NCI-H1092 treated with DMSO at 0.1 percent for 48 hours (cell line): ENCODE measurements at places on chromosomes 16 and 17.

GRCh38 chr16:89031715-89032659 lies 55.0 kb upstream of the CBFA2T3 start:
- no peak for DNase-seq

- DNase-seq, result no peak
Observed at GRCh38 chr17:48726916-48727286, 1.6 kb downstream of the HOXB13 start.

DNA sequence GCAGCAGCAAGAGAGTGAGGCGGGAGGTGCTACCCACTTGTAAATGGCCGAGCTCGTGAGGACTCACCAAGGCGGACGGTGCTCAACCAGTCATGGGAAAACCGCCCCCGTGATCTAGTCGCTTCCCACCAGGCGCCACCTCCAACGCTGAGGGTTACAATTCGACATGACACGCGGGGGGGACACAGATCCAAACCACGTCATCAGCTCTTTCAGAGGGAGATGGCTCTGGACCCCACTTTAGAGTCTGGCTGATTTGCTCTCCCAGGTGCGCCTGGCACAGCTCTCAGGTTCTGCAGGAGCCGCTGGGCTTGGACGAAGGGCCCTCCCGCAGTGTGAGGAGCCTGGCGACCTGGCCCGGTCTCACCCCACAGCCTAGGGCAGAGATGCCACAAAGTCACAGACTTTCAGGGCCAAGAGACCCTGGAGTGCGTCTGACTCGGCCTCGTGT lies 21.1 kb upstream of the DOC2B start:
- DNase-seq, result no peak

DNA sequence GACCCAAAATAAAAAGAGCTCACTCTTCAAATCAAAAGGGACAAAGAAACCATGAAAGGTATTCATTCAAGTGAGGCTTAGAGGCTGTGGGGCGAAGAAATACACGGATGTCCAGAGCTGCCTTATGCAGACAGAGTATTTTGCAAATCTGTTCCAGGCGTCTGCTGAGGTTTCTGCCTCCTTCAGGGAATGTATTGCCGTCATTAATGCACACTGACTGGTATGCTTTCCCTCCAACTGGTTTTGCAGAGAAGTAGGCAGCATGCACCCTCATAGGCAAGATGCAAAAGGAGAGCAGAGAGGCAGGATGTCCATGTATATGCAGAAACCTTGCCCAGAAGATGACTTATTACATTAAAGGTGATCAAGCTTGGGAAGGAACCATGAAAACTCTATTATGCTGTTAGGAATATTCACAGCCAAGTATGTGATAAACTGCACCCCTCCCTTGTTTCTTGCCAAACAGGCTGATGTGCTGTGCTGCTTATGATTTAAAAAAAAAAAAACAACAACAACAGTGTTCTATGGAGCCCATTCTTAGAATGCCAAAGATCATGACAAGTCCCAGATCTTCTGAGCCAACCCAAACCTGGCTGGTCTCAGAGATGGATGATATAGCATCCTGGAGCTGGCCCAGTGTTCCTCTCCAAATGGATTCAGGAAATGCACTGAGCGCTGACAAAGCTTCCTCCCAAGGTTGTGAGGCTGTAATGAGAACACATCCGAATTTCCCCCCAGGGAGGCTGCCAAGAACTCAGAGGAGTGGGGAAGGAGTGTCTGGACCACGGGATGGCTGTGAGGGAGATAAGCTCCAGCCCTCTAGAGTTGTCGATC lies 77.6 kb upstream of the HLF start:
- DNase-seq, result no peak

DNA sequence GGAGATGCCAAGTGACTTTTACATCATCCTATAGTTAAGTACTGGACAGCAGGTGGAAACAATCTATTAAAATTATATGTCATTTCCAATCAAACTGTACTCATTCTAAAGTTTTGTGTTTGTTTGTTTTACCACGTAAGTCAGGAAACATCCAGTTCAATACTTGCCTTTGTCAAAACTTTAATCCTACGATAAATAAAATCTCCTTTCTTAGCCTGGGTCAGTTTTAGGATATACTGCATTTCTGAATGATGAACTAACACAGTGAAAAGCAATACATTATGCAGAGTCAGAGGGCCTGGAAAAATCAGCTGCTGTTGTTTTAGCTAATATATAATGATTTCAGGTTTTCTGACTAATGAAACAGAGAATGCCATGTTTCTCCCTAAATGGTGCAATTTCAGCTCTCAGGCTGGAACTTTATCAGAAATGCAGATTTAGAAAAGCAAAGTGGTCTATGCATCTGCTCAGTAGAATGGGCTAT lies 756.4 kb downstream of the CDH11 start:
- DNase-seq, result no peak

- DNase-seq, result no peak
Observed at GRCh38 chr16:31473264-31473984, 1.5 kb downstream of the TGFB1I1 start.

GRCh38 chr17:78422872-78423588 lies 44.6 kb downstream of the PGS1 start:
- DNase-seq, result no peak

DNA sequence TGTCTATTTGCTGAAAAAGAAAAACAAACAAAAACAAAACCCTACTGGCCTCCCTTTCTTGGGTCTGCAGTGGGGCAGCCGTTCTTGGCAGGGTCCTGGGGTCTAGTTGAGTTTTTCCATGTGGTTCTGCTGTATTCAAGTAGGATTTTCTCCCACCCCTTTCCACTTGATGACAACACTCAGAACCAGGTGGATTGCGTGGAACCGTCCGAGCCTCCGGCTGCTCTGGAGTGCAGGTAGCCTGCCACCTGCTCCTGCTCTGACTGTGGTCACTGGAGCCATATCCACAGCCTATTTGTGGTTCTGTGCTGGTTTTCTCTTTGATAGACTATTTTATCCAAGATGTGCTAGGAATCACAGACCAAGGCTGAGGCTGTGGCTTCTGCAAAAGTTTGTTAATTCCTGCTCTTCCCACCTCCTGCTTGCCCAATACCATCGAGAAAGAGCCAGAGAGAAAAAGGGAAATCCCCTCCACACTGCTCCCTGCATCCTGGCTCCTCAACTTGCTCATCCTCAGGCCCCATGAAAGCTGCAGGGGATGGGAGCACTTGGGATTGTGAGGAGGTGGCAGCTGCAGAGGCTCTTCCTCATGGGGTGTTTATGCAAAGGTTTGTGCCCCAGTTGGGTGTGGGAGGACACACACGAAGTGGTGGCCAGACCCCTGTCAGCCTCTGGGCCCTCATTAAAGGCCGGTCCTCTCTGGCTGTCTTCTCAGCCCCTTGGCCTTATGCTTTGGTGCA lies 377.8 kb upstream of the TNRC6C start:
- DNase-seq, result no peak

DNA sequence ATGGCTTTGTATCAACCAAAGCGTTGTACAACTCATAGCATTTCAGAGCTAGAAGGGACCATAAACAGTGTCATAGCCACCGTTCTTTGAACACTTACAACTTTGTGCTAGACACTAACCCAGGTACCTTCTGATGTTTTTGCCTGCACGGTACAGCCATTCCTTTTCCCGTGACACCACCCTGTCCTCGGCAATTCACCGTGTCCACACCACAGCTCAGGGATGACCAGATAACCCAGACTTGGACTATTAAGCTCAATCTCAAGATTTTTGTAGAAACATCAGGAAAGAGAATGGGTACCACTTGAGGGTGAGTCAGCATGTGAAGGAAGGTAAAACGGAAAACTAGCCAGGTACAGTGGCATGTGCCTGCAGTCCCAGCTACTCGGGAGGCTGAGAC lies 9.8 kb upstream of the CBFB start:
- no peak for DNase-seq

DNA sequence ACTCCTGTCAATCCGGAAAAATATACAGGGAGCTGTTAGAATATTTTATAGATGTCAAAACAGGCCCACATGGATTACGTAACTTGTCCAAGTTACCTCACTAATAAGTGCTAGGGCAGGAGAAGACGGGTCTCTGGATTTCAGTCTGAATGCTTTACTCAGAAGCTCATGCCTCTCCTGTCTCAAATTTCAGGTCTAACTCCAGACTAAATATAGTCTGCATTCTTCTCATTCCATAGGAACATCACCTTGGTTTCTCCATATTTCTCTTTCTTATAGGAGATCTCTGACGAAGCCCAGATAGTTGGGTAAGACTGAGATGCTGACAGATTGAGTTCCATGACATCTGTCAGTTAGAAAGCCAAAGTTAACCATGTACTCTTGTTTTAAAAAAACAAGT lies 174.2 kb downstream of the STX8 start:
- DNase-seq, result no peak

- no peak for DNase-seq
Observed at GRCh38 chr16:10692470-10692869, 2.3 kb downstream of the TEKT5 start.

DNA sequence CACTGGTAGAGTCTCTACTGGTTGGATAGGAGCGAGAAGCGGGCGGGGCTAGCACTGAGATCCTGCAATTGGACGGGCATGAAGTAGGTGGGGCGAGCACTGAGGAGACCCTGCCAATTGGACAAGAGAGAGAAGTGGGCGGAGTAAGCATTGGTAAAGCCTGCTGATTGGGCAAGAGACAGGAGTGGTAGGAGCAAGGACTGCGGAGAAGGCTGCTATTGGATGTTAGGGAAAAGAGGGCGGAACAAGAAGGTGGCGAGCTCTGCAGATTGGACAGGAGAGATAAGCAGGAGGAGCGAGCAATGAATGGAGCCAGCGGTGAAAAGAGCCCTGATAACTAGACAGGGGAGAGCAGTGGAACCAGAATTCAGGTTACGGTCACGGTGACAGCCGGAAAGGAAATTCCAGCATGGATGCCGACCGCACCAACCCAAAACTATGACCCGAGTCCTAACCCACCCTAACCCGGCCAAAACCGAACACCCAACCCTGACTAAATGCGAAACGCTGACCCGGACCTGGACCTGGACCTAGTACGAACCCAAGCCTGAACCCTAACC lies 4.8 kb downstream of the SCGB1C2 start:
- no peak for DNase-seq

DNA sequence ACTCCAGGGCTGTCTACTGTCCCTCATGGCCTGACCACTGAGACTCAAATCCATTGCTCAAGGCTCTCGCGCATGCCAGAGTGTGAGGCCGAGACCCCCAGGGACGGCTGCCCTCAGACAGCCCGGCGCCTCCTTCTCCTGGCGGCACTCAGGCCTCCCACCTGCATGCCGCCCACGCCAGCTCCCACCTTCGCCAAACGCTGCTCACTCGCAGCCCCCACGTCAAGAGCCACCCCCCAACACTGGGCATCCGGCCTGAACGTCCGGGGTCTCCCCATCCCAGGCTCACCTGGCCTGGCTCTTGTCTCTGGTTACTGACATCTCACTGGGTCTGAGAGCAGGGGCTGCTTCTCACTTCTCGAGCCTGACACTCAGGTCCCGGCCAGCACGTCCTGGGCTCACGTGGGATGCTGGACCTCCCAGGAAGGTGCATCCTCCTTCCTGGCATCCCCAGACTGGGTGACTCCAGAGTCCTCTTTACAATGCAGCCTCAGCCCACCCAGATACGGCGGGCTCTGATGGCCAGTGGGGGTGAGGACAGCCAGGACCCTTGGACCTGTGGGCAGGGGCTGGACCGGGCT lies 12.2 kb upstream of the CACNA1H start:
- no peak for DNase-seq

DNA sequence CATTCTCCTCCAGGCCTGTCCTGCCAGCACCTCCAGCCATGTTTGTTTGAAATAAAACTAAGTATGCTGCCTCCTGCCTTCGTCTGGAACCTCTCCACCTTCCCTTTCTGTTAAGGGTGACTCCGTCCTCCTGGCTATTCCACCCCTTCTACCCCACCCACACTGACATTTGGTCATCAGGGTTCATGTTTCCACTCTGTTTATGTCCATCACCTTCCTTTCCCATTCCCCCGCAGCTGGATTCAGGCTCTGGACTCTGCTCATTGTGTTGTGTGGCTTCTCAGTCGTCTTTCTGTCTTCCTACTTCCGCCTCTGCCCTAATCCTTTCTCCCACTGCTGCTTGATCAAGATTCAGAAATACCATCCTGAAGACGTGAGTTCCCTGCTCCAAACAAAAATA lies 28.6 kb downstream of the EPN2 start:
- DNase-seq, result no peak

DNA sequence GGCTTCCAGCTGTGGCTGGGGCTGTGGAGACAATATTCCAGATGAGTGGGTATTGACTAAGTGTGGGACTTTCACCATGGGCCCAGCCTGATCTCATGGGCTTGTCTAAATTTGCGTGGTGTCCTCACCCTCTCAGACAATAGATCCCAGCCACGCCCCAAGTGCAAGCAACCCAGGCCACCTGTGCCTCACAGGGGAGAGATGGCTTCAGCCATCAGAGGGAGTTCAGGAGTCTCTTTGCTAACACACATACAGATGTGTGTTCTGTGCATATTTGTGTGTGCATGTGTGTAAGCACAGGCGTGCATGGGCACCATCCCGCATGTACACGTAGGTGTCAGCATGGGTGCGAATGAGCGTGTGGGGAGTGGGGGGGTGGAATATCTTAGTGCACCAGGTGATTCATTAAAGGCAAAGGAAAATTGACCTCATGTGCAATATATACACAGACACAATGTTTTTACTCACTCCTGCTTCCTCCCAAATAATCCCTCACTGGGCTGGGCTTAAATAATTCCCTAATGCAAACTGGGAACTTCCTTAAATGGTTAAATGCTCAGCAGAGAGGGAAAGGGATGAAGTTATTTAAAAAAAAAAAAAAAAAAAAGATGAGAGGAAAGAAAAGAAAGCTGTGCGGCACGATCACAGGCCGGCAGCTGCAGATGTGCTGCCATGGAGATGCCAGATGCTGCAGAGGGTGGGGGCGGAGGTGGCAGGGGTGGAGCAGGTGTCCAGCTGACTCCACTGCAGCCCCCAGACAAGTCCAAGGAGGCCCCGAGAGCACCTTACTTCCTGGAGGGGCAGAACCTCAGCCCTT lies 24.0 kb upstream of the CDC42EP4 start:
- peak; percentile 16 for DNase-seq

DNA sequence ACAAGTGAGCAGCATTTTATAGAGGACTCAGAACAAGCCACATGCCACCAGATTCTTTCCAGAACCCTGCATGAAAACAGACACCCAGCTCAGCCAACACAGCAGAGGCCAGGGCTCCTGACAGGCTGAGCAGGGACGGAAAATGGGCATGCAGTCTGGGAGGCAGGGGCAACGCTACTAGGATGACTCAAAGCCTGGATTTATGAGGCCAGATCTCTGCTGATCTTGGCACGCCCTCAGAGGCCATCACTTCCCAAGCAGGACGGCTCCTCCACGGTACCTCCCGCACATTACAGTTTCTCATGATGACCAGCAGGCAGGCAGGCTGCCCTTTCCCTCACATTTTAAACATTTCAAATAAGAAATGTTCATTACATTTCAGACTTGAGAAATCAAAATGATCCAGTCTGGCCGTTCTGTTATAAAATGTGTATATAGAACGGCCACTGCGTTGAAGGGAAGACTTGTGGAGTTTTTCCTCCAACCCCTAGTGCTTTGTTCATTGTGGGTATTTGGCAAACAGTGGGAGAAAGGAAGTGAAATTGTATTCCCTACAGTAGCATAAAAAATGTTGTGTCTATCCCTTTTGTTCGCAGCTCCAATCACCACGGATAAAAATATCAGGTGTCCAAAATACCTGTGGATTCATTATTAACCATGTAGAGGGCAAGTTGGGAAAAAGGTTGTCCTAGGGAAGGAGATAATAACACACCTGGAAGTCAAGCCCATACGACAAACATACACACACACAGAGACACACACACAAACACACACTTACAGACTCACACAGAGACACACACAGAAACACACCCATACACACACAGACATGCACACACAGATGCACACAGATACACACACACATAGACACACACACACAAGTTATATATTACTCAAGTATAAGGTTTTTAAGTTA lies 64.8 kb upstream of the ADAMTS18 start:
- no peak for DNase-seq
